ENCODE measurements at places on chromosomes 1 and 21. TPM values are rescaled to one million over a fixed set of nuclear protein-coding genes. Genes with fewer than 3 reads are reported as not detected.

Gene LAMB3
- total RNA-seq: 16.9 TPM

Gene C4BPA
- total RNA-seq: 0.52 TPM

Gene RXFP4
- total RNA-seq: not detected

Gene CYP4Z1
- not detected for total RNA-seq

Gene TAS1R1
- total RNA-seq: not detected

Gene NTMT2
- total RNA-seq: not detected

Gene RGSL1
- total RNA-seq: not detected

Gene MRTO4
- total RNA-seq: 63.6 TPM

Gene KCNJ15
- total RNA-seq: 0.55 TPM

Gene PADI2
- total RNA-seq: 1.1 TPM

Gene EXO1
- total RNA-seq: 25.9 TPM

Gene LRRN2
- total RNA-seq: 15.3 TPM

Gene ITLN1
- total RNA-seq: not detected

Gene CRABP2
- total RNA-seq: 6.6 TPM

Gene EPHX1
- 193 TPM for total RNA-seq

Gene ZMYND12
- 0.41 TPM for total RNA-seq

Gene HSD3B2
- not detected for total RNA-seq

Gene S100A14
- 0.24 TPM for total RNA-seq

Gene GPR61
- not detected for total RNA-seq

Gene LCE2C
- not detected for total RNA-seq

Gene FYB2
- total RNA-seq: not detected

Gene PDC
- total RNA-seq: not detected

Gene RHOU
- total RNA-seq: 9.5 TPM

Gene PAX7
- total RNA-seq: 0.74 TPM

Gene SLAMF9
- total RNA-seq: 0.34 TPM

Gene MARK1
- 0.09 TPM for total RNA-seq

Gene SPRR4
- total RNA-seq: not detected
